ENCODE measurements at places on chromosomes 2 and 18.

- no peak for DNase-seq
Measured at GRCh38 chr18:24014986-24015638, 558 bp downstream of the TTC39C start.

- no peak for DNase-seq
Measured at GRCh38 chr2:231554748-231555545, 24.7 kb upstream of the NMUR1 start.

- DNase-seq: no peak
Measured at GRCh38 chr2:102755284-102755683, 6.5 kb upstream of the TMEM182 start.

DNA sequence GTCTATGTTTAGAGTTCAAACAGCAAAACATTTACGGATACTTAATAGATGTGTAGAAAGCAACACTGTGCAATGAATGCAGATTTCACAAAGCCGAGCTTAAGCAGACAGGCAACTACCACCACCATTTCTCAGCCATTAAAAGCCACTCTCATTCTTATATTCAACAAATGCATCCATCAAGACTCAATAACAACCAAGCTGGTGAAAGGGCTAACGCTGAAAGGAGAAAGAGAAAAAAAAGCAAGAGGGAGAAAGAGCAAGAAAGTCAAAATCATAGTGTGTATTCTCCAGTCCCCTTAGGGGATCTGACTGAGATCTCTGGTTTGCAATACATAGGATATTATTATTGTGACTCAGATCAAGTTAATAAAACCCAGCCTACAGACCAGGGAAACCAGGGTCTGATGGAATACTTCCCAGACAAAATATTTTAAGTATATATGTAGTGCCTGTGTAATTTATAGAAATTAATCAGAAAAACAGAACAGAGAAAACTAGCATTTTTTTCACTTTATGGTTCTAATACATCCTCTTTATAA lies 14.1 kb downstream of the SATB2 start:
- DNase-seq: no peak

DNA sequence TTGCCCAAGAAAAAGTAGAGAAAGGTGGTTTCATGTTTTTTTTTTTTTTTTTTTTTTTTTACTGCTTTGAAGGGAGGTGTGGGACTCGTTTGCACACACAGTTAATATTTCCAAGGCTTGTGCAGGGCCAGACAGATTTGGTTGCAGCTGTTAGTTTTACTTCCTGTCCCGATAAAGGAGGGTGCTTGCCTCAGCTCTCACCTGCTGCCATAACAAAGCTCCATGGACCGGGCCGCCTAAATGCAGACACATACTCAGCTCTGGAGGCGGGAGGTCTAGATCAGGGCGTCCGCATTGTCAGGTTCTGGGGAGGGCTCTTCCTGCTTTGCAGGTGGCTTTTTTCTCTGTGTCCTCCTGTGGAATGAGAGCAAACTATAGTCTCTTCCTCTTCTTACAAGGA lies 69.9 kb downstream of the ODC1 start:
- no peak for DNase-seq

GRCh38 chr2:205772983-205773382 lies 90.7 kb downstream of the NRP2 start:
- DNase-seq: no peak

DNA sequence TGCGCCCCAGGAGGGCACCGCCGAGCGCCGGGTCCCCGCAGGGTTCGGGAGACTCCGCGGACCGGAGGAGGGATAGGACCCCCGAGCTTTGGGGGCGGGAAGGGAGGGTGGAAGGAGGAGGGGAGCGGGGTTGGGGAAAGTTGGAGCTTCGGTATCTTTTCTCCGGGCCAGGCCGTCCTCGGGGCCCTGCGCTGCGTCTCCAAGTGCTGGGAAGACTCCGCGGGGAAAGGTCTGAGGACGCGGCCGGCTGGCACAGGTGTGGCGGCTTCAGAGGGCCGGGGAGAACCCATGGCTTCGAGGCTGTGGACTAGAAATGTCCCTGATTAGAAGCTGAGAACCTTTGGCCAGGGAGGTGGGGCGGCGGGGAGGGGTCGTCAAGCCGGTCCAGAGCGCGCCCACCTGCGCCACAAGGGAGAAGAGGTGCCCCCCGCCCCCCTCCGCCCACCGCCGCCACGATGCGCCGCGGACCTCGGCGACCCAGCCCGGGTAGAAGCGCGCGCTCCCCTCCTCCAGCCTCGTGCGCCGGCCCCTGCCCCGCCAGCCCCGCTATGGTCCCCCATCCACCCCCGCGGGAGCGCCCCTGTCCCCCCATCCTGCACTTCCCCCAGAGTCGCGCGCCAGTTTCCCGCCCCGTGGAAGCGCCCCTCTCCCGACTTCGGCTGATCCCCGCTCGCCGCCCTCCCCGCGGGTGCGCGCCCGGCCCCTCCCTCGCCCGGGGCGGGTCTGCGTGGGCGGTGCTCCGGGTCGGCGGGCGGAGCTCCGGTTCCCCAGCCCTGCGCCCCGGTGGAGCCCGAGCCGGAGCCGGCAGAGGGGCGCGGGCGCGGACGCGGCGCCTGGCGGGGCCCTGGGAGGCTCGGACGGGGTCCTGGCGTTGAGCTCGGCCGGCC lies at the start of gene SNTG2:
TSS of gene SNTG2 (plus strand) at position 770 of the 887 bp plus-strand sequence. CDS start 148 bp downstream, outside the sequence.
- peak; percentile 26 for DNase-seq

- DNase-seq: no peak
Measured at GRCh38 chr2:160474319-160474645, 19.3 kb downstream of the RBMS1 start.

GRCh38 chr2:127182626-127183458 lies 37.3 kb downstream of the CYP27C1 start:
- no peak for DNase-seq

DNA sequence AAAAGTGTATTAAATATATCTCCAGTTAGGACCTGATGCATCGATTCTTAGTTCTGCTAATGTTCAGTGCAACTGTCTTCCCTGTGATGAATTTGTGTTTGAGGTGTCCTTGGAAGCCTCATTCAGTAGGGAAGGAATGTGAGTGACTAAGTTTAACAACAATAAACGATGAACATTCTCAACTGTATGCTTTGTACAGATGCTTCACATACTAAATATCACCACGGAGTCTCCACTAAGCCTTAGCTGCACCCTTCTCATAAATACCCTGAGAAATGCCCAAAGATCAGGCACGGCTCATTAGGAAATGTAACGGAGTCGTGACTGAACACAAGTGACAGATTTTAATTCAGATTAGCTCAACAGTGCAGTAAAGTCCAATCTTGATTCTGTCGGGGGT lies 24.4 kb upstream of the AGFG1 start:
- no peak for DNase-seq

DNA sequence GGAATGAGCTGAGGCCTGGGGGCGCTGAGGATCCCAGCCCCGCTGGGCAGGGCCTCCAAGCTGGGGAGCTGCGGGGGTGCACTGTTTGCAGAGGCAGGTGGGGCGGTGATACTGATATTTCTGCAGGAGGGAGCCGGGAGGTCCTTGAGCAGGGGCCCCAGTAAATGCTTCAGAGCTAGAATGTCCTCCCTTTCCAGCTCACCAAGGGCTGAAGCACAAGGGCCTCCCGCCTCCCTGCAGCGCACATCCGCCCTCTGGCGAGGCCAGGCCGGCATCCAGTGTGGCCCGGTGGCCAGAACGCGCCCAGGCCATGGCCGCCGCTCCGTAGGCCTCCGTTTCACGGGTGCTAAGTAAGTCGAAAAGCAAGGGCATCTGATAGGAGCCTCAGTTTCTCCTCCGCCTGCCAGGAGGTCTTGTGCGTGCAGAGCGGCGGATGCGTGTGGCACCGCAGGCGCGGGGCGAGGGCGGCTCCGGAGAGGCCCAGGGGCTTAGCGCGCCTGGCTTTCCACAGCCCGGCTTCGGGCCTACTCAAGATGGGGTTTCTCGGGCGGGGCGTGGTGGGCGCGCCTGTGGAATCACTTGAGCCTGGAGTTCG lies 29.5 kb upstream of the CHMP1B start:
- no peak for DNase-seq

- no peak for DNase-seq
Measured at GRCh38 chr2:28433935-28434599, 41.4 kb downstream of the FOSL2 start.

DNA sequence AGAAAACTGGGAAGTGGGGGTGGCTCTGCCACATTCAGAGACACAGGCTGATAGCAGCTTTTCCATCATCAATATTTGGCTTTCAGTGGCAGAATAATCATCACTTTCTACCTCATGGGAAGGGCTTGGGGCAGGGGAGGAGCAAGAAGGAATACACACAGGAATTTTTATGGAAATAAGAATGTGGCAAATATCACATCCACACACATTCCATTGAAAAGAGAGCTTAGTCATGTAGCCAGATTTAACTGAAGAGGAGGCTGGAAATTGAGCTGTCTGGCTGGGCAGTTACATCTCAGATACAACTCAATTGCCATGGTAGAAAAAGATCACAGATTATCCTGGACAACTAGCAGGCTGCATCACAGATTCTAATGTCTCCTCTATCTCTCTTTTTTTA lies 1474.0 kb upstream of the ACVR2A start:
- DNase-seq: no peak

DNA sequence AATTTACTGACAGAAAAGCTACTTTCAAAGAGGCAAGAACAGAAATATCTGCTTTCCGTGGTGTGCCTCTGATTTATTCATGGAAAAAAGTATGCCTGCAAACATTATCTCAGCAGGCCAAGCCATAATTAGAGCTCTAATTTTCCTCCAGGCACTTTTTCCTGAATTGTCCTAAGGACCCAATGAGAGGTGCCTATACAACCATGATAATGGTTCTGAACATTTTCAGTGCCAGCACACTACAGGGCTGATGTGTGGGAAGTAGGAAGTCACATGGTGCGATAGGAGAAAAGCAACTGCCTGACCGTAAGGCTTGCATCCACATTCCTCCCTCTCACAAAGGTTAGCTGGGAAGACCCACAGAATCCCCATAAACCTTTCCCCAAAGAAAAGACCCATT lies 45.9 kb upstream of the EGR4 start:
- no peak for DNase-seq

DNA sequence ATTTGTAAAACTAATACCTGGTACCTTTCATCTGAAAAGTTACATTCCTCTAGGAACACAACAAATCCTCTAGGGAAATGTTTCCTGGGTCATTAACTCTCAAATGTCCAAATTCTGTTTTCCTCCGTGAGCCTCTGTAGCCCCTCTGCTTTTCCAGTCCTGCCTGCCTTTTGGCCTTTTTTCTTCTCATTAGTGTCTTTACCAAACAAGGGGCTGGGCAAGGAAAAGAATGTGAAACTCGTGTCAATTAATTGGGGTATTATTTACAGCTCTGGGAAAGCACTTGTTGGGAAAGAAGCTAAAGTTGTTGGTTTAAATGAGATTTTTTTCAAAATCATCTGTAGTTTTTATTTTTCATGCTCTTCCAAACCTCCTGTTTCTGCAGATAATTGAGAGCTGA lies 198.1 kb upstream of the NRP2 start:
- DNase-seq: no peak

- DNase-seq: no peak
Measured at GRCh38 chr2:160592993-160593392, 99.4 kb upstream of the RBMS1 start.

DNA sequence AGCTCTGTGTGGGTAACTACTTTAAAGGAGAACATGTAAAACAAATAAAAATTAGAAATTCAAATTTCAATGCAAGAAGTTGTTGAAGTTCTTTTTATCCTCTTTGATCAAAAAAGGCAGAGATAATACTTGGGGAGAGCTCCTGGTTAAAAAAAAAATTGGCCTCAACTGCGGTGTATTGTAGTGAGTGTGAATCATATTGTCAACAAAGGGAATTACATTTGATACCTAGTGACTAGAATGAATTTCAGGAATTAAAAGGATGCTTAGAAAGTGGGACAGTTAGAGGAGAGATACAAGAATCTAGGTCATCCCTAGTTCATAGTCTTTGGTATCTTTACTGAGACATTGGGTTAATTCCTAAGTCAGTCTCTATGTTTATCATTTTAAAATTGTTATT lies 473.0 kb downstream of the CCDC85A start:
- no peak for DNase-seq

DNA sequence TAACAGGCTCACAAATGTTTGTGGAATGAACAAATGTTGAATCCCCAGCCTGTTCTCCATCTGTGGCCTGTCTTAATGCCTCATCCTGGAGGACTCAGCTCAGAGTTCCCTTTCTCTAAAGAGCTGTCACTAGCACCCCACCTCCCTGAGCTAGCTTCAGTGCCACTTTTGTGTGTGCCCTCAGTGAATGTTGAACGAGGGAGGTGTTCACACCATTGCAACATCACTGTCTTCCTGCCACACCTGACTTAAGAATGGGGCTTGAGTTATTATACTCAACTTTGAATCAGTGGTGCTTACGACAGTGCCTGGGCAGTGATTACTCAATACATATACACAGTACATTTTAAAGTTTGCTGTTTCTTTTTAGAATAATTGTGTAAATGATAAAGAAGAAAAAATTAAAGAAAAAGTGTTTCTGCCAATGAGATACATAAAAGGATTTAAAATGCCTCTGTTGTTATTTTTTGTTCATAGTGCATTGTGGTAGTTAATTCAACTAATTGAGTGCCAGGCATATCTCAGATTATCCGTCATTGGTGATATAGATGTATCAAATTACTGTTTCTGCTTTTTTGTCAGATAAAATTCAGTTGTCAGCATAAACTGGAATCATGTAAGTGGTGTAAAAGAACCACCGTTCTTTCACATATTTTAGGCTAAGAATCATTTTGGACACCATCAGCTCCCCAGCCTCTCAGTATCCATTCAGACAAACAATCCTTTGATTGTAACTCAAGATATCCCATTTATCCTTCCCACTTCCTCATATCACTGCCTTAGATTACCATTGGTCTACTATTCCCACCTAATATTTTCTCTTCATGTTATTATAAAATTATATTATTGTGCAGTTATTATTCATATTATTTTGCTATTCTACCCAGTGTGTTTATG lies 304.7 kb downstream of the PTPRM start:
- DNase-seq: no peak

DNA sequence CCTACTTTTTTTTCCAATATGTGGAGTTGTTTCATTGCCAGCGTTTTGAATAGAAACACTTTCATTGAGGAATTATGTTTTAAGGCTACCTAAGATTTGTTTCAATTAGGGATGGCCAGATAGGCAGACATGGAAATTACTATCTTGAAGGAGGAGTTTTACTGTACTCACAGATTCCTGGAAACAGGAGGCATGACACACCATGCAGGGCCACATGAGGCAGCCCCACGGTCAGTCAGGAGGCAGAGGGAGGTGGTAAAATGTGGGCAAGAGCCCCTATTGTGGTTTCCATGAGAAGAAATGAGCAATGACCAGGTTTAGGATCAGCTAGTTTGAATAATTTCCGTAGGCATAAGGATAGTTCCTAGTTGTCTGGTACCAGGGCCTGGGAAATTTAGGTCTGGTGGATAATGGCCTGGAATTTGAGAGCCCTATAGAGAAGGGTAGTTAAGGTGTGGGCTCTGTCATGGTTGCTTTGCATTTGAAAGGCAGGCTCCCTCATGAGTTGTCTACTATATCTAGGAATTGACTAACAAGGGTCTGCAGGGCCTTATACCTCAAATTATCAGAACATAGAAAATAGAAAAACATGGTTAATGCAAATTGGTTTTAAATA lies 360.0 kb upstream of the KCNJ3 start:
- no peak for DNase-seq
